Activated CD8-positive, alpha-beta T cell treated with anti-CD3 and anti-CD28 coated beads for 36 hours (primary cell): ENCODE measurements at places on chromosomes 12 and 14.

DNA sequence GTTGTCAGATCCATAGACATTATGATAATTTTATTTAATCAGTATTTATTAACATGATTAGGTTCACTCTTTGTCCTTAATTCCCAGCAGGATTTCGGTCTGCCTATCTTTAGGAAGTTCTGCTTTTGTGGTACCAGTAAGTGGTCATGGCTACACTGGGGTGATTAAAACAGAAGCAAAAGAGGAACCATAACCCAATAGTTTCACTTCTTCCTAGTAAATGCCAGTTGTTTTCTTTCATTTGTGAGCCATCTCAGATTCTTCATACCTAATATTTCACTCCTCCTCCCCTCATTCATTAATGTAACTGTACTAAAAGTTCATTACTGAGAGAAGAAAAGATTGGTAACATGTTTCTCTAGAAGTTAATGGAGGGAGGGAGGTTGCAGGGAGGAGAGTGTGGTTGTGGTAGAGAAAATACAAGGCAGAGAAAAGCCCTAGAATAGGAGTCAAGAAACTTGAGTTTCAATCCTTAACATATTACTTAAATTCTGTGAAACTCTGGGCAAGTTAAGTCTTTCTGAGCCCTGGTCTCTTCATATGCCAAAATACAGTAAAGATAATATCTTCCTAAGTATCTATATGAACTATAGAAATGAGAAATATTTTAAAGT, 101.2 kb downstream of the PEBP1 start:
- no peaks in the 10 kb centered on the region for H3K27me3 ChIP-seq
- H3K36me3 ChIP-seq, result peaks cover 33% of the 10 kb centered on the region
- peaks cover 5% of the 10 kb centered on the region for H3K4me1 ChIP-seq
- no peak overlapping the region for H3K4me3 ChIP-seq

GRCh38 chr12:104121001-104121400, 17.0 kb downstream of the NFYB start:
- H3K27me3 ChIP-seq, result no peaks in the 10 kb centered on the region
- no peak for DNase-seq
- H3K4me3 ChIP-seq, result no peak overlapping the region
- H3K4me1 ChIP-seq, result peaks cover 2% of the 10 kb centered on the region
- H3K27ac ChIP-seq, result no peak overlapping the region

DNA sequence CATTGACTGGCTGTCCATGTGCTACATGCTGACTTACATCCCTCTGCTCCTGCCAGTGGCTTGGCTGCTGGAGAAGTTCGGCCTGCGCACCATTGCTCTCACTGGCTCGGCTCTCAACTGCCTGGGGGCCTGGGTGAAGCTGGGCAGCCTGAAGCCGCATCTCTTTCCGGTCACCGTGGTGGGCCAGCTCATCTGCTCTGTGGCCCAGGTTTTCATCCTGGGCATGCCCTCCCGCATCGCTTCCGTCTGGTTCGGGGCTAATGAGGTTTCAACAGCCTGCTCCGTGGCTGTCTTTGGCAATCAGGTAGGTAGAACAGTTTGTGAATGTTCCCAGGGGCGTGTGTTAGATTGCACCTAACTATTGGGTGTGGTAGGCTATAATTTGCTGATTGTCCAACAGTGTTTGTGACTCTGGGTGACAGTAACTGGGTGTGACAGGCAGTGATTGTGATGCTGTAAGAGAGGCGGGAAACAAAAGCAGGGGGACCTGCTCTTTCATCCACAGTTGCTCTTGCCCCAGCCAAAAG, 981 bp downstream of the FLVCR2 start:
- DNase-seq, result no peak
- no peak overlapping the region for H3K27ac ChIP-seq
- peaks cover 20% of the 10 kb centered on the region for H3K4me1 ChIP-seq
- peaks cover 3% of the 10 kb centered on the region for H3K27me3 ChIP-seq

- H3K4me3 ChIP-seq, result no peak overlapping the region
- no peaks in the 10 kb centered on the region for H3K36me3 ChIP-seq
- peaks cover 14% of the 10 kb centered on the region for H3K27me3 ChIP-seq
These were observed 49.2 kb upstream of the CHPT1 start for GRCh38 chr12:101648195-101648594.

DNA sequence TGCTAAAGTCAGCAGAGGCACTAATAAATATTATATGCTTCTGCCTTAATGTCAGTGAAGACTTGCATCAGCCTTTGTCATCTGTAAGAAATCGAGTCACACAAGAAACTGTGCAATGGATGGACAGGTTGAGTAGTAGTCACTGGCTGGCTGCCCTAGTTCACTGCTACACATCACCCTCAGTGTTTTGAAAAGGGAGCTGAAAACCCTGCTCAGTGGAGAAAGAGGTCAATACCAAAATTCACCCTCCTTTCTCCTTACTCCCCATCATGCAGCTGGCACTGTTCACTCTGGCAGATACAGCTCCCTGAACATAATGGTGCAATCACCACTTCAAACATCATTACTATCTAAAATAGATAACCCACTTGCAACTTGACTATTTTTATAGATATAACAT, 6.6 kb downstream of the ANKS1B start:
- no peaks in the 10 kb centered on the region for H3K4me1 ChIP-seq
- peaks cover 17% of the 10 kb centered on the region for H3K27me3 ChIP-seq
- H3K27ac ChIP-seq, result no peak overlapping the region
- no peak for DNase-seq
- H3K4me3 ChIP-seq, result no peak overlapping the region

GRCh38 chr14:97866195-97866594, 1069.0 kb downstream of the VRK1 start:
- no peak for DNase-seq
- peaks cover 12% of the 10 kb centered on the region for H3K4me1 ChIP-seq
- no peaks in the 10 kb centered on the region for H3K36me3 ChIP-seq
- no peak overlapping the region for H3K27ac ChIP-seq
- no peak overlapping the region for H3K4me3 ChIP-seq
